ENCODE measurements at places on chromosomes 5 and 9. TPM values are rescaled to one million over a fixed set of nuclear protein-coding genes. Genes with fewer than 3 reads are reported as not detected.

- peak; percentile 81 for DNase-seq
- peaks cover 35% of the 10 kb centered on the region for H3K4me1 ChIP-seq
- H3K4me3 ChIP-seq, result no peak overlapping the region
- H3K27me3 ChIP-seq, result no peaks in the 10 kb centered on the region
- no peaks in the 10 kb centered on the region for H3K36me3 ChIP-seq
- H3K27ac ChIP-seq, result no peak overlapping the region
Observed at GRCh38 chr5:151239237-151239861, 13.6 kb upstream of the GM2A start.

Gene PCDHGA3
- 0.92 TPM for total RNA-seq

DNA sequence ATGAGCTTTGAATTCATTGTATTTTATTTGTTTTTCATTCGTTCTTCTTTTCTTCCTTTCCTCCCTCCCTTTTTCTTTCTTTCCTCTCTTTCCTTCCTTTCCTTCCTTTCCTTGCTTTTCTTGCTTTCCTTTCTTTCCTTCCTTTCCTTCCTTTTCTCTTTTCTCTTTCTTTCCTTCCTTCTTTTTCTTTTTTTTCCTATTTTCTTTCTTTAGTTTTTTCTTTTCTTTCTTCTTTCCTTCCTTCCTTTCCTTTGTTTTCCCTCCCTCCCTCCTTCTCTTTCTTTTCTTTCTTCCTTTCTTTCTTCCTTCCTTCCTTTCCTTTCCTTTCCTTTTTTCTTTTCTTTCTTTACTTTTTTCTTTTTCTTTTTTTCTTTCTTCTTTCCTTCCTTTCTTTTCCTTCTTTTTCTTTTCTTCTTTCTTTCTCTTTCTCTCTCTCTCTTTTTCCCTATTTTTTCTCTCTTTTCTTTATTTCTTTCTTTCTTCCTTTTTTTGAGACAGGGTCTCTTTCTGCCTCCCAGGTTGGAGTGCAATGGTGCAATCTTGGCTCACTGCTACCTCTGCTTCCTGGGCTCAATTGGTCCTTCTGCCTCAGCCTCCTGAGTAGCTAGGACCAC is 357.1 kb upstream of the PRR16 start:
- H3K36me3 ChIP-seq, result no peaks in the 10 kb centered on the region
- no peak for DNase-seq
- no peaks in the 10 kb centered on the region for H3K27me3 ChIP-seq
- H3K4me3 ChIP-seq, result no peak overlapping the region
- H3K27ac ChIP-seq, result no peak overlapping the region
- no peaks in the 10 kb centered on the region for H3K4me1 ChIP-seq

- DNase-seq, result peak; percentile 71
- peak overlapping the region; percentile 75 for H3K4me3 ChIP-seq
Observed at GRCh38 chr9:88076286-88077070, 61.8 kb downstream of the SPATA31C2 start.

Gene DDX31
- total RNA-seq, result 24.7 TPM

DNA sequence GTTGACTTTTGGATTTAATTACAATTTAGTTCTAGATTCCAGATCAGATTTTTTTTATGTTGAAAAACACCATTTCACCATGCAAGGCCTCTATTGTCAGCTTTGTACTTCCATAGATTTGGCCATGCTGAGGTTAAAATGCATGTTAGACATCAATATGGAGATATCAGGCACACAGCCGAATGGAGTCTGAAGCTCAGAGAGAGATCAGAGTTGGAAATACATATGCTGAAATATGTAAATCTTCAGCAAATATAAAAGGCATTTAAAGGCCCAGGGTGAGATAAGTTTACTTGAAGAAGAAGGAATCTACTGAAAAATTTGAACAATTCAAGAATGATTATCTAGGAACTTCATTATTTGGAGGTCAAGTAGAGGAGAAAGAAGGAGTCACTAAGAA is 139.6 kb downstream of the CHSY3 start:
- H3K27me3 ChIP-seq, result no peaks in the 10 kb centered on the region
- no peak for DNase-seq
- no peak overlapping the region for H3K27ac ChIP-seq
- no peaks in the 10 kb centered on the region for H3K36me3 ChIP-seq

DNA sequence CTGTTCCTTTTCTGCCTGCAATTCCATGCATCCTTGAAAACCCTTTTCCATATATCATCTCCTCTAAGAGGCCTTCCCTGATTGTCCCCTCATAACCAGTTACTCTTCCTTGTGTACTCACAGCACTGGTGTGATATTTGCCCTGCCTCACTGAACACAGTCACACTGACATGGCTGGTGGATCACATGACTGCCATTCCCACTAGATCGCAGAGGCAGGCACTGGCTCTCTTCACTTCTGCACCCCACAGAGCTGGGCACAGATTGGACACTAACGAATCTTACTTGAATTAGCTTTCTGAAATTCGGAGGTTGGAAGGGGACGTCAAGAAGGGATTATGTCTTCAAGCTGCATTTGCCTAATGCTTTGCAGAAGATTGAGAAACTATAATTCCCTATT is 208.0 kb downstream of the PAPPA start:
- H3K4me1 ChIP-seq, result peaks cover 14% of the 10 kb centered on the region
- H3K27ac ChIP-seq, result no peak overlapping the region
- DNase-seq, result no peak
- H3K4me3 ChIP-seq, result no peak overlapping the region

DNA sequence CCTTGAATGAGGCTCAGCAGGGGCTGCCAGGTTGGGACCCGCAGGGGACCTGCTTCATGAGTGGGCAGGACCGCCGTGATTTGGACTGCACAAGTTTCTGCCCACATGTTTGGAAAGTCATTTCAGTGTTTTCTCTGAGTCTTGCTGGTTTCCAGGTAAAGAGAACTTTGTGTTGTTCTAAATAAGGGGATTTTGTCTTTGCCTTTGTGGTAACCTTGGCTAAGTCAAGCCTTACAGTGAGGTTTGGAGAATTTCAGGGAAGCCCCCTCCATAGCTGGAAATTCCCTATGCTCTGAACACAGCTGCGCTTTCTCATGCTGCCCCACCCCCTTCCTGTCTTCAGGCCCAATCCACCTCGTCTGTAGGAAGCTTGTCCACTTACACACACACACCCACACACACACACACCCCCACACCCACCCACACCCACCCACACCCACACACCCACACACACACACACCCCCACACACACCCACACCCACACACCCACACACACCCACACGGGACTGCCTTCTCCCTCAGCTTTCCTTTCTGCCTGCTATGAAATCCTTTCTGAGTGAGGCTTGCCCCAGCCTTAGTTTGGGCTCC is 270.1 kb downstream of the HSPA4 start:
- no peaks in the 10 kb centered on the region for H3K36me3 ChIP-seq
- H3K27me3 ChIP-seq, result peaks cover 45% of the 10 kb centered on the region
- no peak overlapping the region for H3K27ac ChIP-seq
- no peak for DNase-seq
- H3K4me1 ChIP-seq, result peaks cover 45% of the 10 kb centered on the region
- H3K4me3 ChIP-seq, result no peak overlapping the region

DNA sequence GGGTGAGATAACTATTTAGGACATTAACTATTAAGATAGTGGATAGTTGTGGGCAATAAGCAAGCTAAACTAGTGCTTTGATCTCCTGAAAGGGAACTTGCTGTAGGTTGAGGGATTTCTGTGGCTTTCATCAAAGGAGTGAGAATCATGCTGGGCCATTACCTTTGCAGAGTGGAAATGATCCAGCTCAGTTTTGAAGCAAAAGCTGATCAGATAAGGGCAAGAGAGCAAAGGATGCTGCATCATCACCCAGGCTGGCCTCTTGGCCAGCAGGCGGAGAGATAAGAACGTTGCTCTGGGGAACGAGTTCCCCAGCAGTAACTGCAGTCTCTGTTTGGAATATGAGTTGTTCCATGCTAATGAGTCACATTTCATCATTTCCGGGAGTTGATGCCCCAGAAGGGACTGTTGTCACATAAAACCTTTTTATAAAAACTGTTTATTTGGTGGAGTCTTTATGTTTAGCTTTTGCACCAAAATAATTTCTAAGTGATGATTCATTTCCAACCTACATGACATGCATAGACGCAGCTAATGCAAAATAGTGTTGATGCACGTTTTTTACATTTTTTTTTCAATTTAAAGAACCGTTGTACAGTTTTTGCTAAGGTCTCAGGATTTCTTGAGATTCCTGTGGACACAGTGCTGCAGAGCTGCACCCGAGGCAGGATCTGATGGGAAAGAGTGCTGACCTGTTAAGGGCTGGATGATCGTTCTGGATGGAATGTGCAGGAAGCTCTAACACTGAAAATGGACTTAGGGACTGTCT is 99.3 kb downstream of the ACTBL2 start:
- no peaks in the 10 kb centered on the region for H3K27me3 ChIP-seq
- no peak overlapping the region for H3K27ac ChIP-seq
- no peak for DNase-seq
- peaks cover 5% of the 10 kb centered on the region for H3K4me1 ChIP-seq
- H3K36me3 ChIP-seq, result no peaks in the 10 kb centered on the region

- peaks cover 14% of the 10 kb centered on the region for H3K4me1 ChIP-seq
- DNase-seq, result no peak
- no peak overlapping the region for H3K4me3 ChIP-seq
- H3K27me3 ChIP-seq, result no peaks in the 10 kb centered on the region
- H3K36me3 ChIP-seq, result no peaks in the 10 kb centered on the region
Observed at GRCh38 chr5:120539471-120539870, 75.4 kb downstream of the PRR16 start.

DNA sequence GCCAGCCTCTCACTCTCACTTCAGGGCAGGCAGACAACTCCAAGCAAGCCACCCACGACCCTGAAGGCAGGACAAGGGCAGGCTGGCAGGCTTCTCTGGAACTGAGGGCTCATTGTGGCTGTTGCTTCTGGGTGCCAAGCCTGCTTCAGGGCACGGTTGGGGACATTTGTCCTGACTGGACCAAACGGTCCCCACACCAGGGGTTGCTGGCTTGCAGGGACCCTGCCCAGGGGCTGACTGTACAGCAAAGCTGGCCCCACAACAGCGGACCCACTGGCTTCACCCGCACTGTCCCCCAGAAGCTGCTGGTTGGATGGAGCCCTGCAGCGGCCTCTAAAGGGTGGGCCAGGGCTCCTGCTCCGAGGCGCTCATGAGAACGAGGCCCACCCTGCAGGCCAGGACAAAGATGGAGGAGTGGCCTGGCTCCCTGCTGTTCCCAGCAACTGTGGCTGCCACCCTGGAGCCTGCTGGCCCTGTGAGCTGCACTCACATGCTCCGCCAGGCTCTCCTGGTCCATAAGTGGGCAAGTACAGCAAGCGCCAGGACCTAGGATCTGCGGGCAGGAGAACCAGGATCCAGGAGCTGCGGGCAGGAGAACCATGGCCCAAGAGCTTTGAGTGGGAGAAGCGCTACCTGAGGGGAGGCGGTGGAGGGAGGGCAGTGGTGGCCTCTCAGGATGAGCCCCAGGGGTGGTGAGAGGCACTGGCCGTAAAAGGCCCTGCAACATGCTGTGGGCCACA is 34.4 kb upstream of the NSMF start:
- no peaks in the 10 kb centered on the region for H3K4me1 ChIP-seq
- H3K27ac ChIP-seq, result no peak overlapping the region
- no peaks in the 10 kb centered on the region for H3K27me3 ChIP-seq

GRCh38 chr9:134783699-134784039 is 96.9 kb upstream of the FCN2 start:
- H3K36me3 ChIP-seq, result no peaks in the 10 kb centered on the region
- no peak for DNase-seq
- H3K4me1 ChIP-seq, result peaks cover 16% of the 10 kb centered on the region
- no peak overlapping the region for H3K27ac ChIP-seq
- H3K4me3 ChIP-seq, result no peak overlapping the region
- no peaks in the 10 kb centered on the region for H3K27me3 ChIP-seq

Gene FBXL7
- total RNA-seq, result 14.4 TPM

Gene LCNL1
- total RNA-seq, result 0.34 TPM

Gene FCN1
- total RNA-seq, result not detected

DNA sequence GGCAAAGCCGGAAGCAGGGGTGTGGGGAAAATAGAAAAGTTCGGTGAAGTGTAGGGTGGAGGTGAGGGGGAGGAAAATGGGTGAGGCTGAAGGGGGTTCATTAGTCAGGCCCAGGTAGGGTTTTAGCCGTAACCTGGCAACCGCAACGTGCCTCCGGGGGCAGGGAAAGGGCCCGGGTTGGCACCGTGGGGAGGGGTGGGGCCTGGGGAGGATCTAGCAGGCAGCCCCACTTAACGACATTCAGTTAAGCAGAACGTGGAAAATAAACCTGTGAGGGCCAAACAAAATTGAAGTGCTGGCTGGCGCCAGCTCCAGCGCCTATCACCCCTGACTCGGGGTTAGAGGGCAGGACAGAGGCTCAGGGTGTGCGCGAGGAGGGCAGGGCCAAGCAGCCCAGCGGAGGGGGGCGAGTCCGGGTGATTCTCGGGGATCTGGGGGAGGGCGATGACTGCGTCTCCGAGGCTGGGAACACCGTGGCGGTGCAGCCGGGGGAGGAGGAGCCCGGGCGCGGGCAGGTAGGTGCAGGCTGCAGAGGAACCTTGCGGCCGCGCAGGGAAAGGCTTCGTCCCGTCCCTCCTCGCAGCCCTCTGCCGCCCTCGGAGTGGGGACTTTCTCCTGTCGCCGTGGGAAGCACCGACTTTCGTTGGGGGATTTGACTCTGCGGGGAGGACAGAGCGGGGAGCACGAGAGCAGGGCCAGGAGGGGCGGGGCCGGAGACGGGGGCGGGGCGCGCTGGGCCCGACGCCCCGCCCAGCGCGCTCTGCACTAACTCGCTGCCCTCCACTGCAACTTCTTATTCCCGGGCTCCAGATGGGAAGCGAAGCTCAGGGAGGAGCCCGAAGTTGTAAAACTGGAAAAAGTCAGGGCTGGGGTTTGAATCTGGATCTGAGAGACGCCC is 5.1 kb downstream of the RGS14 start:
- H3K4me3 ChIP-seq, result peak overlapping the region; percentile 76
- DNase-seq, result peak; percentile 76
- peaks cover 40% of the 10 kb centered on the region for H3K4me1 ChIP-seq
- peaks cover 14% of the 10 kb centered on the region for H3K27me3 ChIP-seq

GRCh38 chr9:97714435-97714834 is 17.3 kb upstream of the XPA start:
- H3K27ac ChIP-seq, result no peak overlapping the region
- no peak for DNase-seq
- H3K4me1 ChIP-seq, result peaks cover 23% of the 10 kb centered on the region
- H3K27me3 ChIP-seq, result peaks cover 20% of the 10 kb centered on the region
- H3K36me3 ChIP-seq, result no peaks in the 10 kb centered on the region

Gene KLHL3
- 18.2 TPM for total RNA-seq

DNA sequence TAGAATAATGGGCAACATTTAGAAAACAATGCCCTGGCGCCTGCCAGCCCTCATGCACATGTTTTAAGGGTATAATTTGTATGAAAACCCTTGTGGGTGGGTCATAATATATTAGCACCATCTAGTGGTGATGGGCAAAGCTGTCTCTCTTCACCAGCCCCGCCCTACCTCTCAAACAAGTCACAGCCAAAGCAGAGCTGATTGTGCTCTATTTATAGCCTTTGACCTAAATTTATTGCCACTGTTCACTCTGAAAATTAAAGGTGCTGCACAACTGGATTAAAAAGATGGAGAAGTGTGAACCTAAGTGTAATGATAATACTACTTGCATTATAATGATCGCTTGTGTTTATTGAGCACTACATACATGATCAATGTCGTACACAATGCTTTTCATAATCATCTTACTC is 131.9 kb upstream of the ANKH start:
- H3K27ac ChIP-seq, result no peak overlapping the region
- peak; percentile 36 for DNase-seq
- H3K4me3 ChIP-seq, result no peak overlapping the region
- no peaks in the 10 kb centered on the region for H3K27me3 ChIP-seq

Gene IL3
- not detected for total RNA-seq

Gene DMGDH
- total RNA-seq, result 0.35 TPM

Gene MUSK
- not detected for total RNA-seq

- peaks cover 14% of the 10 kb centered on the region for H3K27me3 ChIP-seq
- no peak overlapping the region for H3K27ac ChIP-seq
- H3K36me3 ChIP-seq, result no peaks in the 10 kb centered on the region
- H3K4me3 ChIP-seq, result no peak overlapping the region
Observed at GRCh38 chr5:120605325-120606079, 141.4 kb downstream of the PRR16 start.

Gene FAM174A
- total RNA-seq, result 6.9 TPM

Measured in WTC11 (cell line).